Stimulated activated CD4-positive, alpha-beta T cell treated with anti-CD3 and anti-CD28 coated beads, TNF-alpha, amount 100 ng/mL, for 24 hours (primary cell): ENCODE measurements at places on chromosomes 16 and 17.

DNA sequence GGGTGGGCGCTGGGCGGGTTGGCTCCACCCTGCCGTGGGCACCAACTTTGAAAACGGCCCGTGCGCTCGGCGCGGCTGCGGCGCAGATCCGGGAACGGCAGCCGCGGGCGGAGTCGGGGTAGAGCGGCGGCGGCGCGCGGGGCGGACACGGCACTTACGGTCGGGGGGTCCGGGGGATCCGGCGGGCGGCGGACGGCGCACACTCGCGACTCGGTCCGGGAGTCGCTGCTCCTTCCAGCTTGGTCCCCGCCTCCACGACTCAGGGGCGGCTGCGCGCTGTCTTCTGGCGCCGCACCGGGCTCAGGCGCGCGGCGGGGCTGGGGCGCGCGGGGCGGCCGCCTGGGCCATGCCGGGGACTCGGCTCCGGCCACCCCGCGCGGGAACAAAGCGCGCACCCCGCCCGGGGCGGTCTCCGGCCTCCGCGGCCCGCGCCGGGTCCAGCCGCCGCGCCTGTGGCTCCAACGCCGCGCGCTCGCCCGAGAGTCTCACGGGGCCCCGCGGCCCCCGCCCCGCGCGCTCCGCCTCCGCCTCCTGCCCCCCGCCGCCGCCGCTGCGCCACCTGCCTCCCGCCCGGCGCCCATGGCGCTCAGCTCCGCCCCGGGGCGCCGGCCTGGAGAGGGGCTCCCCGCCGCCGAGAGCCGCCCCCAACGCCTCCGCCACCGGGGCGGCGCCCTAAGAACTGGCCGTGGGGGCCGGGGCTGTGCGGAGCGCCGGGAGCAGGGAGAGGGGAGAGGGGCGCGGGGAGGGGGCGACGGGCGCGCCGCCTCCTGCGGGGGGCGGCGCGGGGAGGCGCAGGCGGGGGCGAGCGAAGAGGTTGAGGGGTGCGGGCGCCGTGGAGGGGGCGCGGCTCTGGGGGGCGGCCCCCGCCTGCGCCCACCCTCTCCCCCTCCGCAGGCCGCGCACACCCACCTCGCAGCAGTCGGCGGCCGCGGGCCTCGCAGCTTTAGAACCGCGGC is 35.9 kb downstream of the CBFA2T3 start:
- DNase-seq, result no peak

DNA sequence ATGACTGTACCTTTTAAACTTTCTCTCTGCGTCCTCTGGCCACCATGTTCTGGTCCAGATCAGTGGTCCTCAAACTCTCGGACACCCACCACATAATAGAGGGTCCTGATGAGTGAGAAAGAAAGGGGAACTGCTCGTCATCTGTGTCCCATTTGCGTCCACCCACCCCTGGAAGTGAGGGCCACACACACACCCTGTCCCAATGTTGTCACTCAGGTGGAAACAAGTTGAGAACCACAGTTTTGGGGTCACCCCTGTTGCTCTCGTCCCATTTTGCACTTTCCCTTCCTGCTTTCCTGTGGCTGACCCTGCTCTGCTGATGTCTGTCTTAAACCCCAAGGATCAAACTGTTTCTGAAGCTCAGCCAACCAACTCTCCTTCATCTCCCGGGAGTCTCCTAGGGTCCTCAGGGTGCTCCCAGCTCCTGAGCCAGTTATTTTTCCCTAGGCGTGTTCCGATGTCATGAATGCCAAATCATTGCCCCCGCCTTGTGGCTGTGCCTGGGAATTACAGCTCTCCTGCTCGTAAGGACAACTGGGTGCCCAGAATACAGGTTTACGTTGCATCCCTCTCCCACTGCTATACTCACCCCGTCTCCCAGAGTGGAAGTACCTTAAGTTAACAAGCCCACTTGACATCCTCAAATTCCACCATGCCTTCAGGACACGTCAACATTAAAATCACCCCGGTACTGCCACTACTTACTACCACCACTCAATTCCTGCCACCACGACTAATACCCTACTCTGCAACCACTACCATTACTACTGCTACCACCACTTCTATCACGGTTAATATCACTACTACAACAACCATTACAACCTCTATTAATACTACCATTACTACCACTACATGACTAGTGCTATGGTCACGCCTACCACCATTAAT is 26.0 kb upstream of the HNF1B start:
- no peak for DNase-seq

DNA sequence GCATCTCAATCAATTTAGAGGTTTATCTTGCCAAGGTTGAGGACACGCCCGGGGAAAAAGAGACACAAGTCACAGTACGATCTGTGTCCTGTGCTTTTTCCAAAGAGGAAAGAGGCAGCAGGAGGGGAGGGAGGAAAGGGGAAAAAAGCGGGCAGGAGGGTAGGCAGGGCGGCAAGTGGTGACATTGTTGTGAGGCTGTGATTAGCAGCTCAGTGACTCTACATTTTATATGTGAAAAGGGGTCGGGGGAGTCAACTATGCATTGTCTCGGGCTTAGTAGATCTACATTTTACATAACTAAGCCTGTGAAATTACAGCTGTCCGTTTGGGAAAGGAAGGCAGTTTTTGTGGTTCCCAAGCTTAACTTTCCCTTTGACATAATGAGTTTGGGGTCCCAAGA is 22.2 kb upstream of the RIPOR1 start:
- DNase-seq, result no peak

DNA sequence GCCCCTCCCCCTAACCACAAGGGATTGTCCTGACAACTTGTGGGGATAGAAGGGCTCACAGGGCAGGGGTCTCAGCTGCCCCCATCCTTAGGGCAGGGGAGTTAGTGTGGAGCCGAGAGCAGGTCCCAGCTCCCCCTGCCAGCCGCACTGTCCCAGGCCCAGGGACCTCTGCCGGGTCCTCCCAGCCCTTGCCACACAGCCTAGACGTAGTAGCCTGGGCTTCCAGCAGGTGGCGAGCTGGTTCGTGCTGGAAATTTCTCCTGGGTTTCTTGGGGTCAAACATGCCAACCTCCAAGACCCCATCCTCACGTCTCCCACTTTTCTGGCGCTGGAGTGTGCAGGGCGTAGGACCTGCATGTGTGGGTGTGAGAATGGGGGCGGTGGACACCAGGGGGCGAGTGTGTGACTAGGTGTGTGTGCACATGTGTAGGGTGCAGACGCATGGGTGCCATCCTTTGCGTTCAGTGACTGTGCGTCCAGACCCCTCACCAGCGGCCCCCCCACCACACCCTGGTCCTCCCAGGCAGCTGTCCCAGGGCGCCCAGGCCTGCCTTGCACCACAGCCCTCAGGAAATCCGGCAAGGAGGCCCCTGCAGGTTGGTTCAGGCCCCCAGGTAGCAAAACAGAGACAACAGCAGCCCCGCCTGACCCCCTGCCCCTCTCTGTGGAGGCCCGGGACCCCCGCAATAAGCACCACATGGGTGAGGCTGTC is 29.5 kb downstream of the SBK1 start:
- peak; percentile 44 for DNase-seq

DNA sequence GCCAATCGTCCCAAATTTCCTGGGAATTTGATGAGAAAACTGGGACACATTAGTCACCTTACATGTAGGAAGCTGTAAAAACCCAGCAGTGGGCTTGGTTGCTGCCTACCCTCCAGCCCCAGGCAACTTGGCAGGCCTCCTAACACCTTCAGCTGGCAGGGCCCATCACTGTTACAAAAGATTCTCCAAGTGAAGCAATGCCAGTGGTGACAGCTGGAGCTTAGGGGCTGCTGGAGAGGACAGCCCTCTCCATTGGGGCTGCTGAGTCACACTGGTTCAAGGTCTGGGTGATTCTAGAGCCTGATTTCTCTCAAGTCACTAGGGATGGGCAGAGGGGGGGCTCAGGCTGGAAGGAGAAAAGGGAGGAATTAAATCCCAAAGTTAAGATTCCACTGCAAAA is 180.6 kb downstream of the COPRS start:
- DNase-seq, result no peak

GRCh38 chr17:41738077-41738800 is 3.8 kb upstream of the HAP1 start:
- peak; percentile 72 for DNase-seq

DNA sequence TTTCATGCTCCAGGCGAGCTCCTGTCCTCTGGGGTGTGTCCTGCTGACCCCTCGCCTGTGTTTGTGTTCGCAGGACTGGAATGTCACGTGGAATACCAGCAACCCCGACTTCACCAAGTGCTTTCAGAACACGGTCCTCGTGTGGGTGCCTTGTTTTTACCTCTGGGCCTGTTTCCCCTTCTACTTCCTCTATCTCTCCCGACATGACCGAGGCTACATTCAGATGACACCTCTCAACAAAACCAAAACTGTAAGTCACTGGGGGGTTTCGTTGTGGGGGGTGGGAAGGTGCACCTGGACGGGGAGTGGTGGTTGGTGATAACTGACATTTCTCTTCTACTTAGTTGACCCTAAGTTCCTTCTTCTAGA is 58.3 kb downstream of the ABCC1 start:
- DNase-seq, result no peak

GRCh38 chr17:50128441-50129352 is 1.3 kb downstream of the SAMD14 start:
- no peak for DNase-seq

DNA sequence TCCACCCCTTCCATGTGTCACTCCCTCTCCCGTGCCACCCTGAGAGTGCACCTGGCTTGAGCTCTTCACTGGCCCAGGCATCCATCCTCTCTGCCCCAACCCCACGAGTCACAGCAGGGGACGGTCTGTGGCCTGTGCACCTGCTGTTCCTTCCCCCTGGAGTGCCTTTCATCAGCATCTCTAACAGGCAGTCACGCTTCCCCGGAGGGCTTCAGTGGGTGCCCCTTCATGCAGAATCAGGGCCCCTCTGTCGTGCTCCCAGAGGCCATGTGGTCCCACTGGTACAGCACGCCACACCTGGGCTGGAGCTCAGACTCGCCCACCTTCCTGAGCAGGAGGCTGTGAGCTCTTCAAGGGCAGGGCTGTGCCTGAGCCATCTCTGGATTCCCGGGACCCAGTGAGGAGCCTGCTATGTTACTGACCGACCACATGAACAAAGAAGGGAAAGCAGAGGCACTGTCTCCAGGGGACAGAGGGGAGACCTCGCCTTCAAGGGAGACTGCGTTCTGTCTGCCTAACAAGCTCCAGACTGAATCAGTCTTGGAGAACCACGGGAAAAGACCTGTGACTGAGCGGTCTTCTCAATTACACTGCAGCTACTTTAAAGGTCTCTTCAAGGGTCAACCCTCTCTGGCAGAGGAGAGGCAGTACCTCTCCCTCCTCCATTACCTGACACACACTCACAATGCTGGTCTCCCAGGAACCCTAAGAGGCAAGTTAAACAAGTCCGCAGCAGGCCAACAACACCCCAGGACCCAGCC is 78.8 kb upstream of the DOC2B start:
- DNase-seq, result no peak

- DNase-seq, result no peak
Observed at GRCh38 chr17:75454193-75454592, 2.2 kb upstream of the TMEM94 start.

- no peak for DNase-seq
Observed at GRCh38 chr16:86598607-86599565, 20.5 kb downstream of the FOXL1 start.

DNA sequence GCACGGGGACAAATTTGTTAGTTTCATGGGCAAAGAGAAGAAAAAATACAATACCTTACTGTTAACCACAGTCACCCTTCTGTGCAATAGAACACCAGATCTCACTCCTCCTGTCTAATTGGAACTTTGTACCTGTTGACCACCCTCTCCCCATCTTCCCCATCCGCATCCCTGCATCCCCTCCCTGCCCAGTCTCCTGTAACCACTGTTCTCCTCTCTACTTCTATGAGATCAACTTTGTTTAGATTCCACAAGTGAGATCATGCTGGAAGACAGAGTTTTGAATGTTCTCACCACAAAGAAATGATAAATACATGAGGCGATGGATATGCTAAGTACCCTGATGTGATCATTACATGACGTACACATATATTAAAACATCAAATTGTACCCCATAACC is 47.7 kb downstream of the CLEC16A start:
- no peak for DNase-seq

- no peak for DNase-seq
Observed at GRCh38 chr17:68824707-68825106, 130.5 kb downstream of the ABCA8 start.

DNA sequence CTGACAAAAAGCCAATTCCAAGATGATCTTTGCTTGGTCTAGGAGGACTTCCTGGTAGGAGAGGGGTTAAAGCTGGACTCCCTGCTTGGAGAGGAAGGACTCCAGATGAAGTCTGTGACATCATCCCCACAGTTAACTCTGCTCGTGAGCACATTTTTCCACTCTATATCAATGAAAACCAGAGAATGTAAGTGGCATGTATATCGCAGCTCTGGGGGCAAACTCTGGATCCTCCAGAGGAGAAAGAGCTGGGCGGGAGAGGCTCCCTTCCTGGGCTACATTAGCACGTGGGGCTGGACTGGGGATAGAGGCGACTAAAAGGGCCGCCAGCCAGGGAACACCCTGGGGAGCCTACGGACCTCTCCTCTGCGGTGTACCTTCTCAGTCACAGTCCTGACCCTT is 34.1 kb downstream of the HIC1 start:
- DNase-seq, result peak; percentile 14

DNA sequence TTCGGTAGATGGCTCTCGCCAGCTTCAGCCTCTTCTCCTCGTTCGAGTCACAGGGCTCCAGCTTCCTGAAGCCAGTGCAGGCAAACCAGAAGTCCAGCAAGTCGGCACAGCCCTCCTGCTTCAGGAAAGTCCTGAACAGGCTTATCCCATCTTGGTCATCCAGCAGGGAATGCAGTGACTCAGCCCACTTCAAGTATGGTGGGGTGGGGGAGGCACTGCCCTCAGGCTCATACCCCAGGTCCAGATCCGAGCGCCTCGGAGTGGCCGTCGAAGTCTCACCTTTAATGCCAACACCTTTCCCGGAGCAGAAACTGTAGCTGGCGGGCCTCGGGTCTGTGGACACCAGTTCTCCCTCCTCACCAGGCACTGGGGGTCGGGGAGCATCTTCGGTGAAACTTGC is 5.9 kb downstream of the AXIN1 start:
- no peak for DNase-seq

DNA sequence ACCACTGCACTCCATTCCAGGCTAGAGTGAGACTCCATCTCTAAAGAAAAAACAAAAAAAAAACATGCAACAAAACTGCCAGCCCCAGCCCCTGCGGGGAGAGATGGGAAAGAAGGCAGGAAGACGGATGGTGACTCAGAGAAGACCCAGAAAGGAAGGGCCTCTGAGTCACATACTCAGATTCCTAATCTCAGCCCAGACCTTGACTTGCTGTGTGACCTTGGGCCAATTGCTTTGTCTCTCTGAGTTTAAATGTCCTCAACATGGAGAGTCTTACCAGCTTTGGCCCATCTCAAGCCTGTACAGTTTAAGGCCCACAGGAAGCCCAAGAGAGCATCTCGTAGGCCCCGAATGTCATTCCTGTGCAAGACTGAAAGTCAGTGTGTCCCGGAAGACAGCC is 86.5 kb upstream of the LHX1 start:
- no peak for DNase-seq

DNA sequence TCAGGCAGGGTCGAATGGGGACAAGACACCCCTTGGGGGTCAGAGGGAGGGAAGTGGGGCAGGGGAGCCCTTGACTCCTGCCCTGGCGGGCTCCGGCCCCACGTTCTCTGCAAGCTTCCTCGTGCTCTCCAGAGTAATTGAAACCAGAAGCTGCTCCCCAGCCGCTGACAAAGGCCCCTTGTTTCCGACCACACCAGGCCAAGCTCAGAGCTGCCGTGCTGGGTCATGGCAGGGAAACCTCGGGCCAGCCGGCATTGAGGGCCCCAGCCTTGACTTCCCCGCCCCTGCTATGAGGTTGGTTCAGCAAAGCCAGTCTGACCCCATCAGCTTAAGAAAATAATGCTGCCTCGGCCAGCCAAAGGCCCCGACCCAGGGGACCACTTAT is 43.3 kb downstream of the TIMM22 start:
- no peak for DNase-seq
